Stimulated activated CD4-positive, alpha-beta T cell treated with anti-CD3 and anti-CD28 coated beads, Interleukin-2, amount 100 ng/mL, for 4 hours (primary cell): ENCODE measurements at places on chromosomes 4 and X.
A peak's percentile ranks its signal among the peaks of the same experiment; 100 is the strongest.

- DNase-seq = no peak
Measured at GRCh38 chr4:37623125-37623524, 63.1 kb downstream of the RELL1 start.

DNA sequence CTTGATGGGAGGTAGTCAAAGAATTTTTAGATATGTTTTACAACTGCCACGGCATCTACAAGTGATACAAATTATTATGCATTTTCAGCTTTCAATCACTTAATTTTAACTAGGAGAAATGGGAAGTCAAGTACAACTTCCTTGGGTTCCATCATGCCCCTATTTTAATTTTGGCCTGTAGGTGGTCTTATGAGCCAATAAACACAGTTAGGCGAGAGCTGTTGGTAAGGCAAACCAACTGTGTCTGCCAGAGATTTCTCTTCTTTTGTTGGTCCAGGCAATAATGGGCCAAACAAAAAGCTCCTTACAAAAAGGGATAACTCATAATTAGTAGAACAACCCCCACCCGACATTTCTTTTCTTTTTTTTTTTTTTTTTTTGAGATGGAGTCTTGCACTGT lies 63.3 kb upstream of the ARX start:
- DNase-seq = no peak

GRCh38 chrX:30283456-30284200 lies 25.6 kb downstream of the NR0B1 start:
- no peak for DNase-seq

DNA sequence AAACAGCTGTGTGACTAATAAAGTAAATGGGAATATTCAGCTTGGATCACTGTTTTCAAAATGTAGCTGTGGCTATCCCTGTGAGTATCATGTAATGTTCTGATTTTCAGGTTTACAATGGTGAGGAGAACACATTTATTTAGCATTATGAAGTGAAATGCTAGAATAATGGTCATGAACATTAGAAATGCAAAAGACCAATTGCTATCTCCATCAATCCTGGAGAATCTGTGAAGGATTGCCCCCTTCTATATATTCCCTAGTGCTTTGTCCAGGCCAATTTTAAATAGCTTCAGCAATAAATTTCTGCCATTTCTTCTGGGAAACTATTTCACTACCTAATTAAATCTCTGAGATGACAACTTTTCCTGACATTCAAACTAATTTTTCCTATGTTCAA lies 1399.1 kb downstream of the PCDH19 start:
- DNase-seq = no peak

DNA sequence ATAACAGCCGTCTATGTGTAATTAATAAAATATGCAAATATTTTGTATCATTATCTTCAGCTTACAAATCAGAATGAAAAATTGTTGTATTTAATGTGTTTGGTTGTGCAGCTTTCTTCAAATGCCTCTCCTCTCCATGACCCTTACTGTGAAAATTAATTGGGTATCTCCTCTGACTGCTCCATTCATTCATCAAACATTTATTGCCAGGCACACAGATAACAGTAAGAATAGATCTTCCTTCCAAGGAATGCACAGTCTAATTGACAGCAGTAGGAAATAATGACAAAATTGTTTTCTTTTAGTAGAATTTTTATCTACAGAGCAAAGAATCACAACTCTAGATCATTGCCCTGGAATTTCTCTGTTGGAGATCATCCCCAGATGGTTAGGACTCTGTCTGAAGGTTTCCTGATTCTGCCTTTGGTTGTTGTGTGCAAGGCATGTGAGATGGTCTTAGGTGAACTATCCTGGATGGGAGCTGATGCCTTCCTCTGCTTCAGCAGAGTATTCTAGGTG lies 395.0 kb upstream of the FAT1 start:
- DNase-seq = no peak

GRCh38 chr4:44738615-44739014 lies 12.3 kb upstream of the GNPDA2 start:
- DNase-seq = no peak

- DNase-seq = no peak
Measured at GRCh38 chrX:109357706-109358105, 124.2 kb downstream of the GUCY2F start.

DNA sequence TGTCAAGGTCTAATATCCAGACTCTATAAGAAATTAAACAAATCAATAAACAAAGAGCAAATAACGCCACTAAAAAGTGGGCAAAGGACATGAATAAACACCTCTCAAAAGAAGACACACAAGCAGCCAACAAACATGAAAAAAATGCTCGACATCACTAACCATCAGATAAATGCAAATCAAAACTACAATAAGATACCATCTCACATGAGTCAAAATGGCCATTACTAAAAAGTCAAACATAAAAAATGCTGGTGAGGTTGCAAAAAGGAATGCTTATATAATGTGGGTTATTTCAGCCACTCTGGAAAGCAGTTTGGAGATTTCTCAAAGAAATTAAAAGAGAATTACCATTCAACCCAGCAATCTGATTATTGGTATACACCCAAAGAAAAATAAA lies 481.1 kb downstream of the STPG2 start:
- DNase-seq = no peak

DNA sequence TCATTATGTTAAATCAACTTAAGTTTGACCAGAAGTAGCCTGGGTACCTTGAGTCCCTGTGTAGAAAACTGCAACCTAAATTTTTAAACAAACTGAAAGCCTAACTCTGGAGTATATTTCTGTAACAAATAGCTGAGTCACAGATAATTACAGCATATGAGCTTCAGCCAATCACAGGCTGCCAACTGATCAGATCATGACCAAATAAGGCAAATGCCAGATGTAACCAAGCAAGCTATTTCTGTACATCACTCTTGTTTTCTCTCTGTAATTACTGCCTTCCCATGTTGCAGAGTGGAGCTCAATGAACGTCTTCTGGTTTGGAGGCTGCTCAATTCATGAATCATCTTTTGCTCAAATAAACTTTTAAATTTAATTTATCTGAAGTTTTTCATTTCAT lies 980.9 kb upstream of the DIAPH2 start:
- DNase-seq = no peak

- DNase-seq = no peak
Measured at GRCh38 chr4:38151873-38152272, 191.7 kb downstream of the PTTG2 start.

DNA sequence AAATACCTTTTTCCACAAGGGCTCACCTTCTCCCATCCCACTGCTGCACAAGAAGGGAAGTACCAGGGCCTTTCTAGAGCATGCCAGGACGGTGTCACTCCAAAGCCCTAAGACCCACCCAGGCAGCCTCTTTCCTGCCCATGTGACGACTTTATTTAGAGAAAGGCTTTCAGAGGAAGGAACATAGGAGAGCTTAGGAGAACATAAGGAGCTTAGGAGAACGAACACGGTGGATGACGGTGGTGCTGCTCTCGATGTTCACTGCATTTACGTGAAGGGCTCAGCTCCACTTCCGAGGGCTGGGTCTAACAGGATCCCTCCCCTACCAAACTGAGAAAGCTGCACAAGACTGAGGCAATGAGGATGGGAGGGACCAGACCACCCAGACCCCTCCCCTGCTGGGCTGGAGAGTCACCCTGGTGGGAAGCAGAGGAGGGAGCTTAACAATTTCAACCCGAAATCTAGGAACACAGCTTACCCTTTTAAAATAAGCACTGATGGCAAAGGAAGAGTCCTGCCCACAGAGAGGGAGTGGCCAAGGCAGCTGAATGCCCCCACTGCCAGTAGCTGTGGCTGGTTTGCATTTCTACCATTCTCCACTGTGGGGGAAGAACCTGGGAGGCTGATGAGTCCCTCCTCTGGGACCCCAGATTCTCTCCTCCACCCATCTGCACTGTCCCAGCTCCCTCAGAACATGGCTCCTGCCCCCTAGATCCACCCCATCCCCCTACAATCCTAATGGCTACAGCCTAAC lies 29.8 kb downstream of the ZFYVE28 start:
- no peak for DNase-seq

- peak; percentile 2 for DNase-seq
Measured at GRCh38 chrX:41382714-41383645, 49.0 kb downstream of the DDX3X start.

GRCh38 chr4:106707776-106708463 lies 328.2 kb downstream of the DKK2 start:
- DNase-seq = no peak

DNA sequence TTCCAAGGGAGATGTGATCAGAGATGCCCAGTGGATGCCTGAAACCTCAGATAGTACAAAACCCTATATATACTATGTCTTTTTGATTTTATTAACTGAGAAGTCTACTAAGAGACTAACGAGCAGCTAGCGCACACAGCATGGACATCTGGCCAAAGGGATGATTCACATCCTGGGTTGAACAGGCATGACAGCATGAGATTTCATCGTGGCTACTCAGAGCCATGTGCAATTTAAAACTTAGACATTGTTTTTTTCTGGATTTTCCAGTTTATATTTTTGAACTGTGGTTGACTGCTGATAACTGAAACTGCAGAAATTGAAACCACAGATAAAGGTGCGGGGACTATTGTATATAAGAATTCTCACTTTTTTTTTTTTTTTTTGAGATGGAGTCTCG lies 2252.9 kb upstream of the AGA start:
- no peak for DNase-seq

DNA sequence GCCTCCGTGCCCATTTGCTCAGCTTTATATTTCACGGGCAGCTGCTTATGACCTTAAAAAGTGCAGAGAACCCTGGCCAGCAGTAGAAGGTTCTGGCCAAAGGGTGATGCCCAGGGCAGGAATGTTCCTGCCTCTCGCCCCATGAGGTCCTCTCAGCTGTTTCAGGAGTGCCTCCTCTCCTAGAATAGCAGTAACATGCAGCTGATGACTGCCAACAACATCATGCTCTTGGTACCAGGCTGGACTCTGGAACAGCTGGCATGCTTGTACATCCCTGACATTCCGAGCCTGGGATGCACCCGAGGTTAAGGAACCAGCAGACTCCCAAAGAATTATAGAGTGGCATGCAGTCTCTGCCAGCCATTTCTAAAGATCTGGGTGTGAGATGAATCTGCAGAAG lies 11.7 kb upstream of the TENM3 start:
- no peak for DNase-seq

- DNase-seq = no peak
Measured at GRCh38 chr4:114091546-114091945, 112.1 kb upstream of the ARSJ start.

- DNase-seq = no peak
Measured at GRCh38 chrX:23341452-23341851, 6.8 kb downstream of the PTCHD1 start.

GRCh38 chrX:19761554-19762295 lies 125.7 kb downstream of the SH3KBP1 start:
- DNase-seq = no peak

GRCh38 chr4:10998846-10999245 lies 314.3 kb upstream of the CLNK start:
- DNase-seq = no peak

GRCh38 chr4:37653601-37654000 lies 32.6 kb downstream of the RELL1 start:
- no peak for DNase-seq

GRCh38 chr4:139492429-139492828 lies 38.5 kb downstream of the RAB33B start:
- no peak for DNase-seq

DNA sequence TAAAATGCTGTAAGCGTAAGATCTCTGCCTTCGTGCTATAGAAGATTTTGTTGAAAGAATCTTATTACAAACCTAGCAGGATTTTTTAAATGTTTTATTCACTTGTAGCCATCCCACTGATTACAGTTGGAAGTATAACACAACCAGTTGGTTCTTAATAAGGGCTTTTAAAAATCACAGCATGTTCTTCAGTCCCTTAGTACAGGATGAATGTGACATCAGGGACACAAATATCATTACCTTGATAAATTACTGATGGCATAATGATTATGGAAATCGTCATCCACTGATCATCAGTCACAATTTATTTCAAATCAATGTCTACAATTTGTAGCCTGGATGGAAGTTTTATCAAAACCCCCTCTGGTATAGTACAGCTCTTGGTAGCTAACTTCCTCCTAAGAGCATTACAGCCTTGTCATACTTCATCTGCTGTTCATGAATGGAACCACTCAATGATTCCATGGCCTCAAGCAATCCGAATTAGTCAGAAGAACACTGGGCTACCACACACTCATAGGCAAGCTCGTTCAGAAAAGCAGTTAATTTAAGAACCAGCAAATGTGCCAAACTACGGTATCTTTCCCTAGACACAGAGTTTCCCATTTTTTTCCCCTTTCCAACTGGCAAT lies 389.2 kb upstream of the TENM3 start:
- DNase-seq = no peak

- peak; percentile 76 for DNase-seq
Measured at GRCh38 chr4:185142912-185143600, at the start of gene SLC25A4. Gene SLC25A4 (plus strand): TSS chr4:185143266. CDS start chr4:185143373, 107 bp downstream.

GRCh38 chrX:97867266-97867665 lies 983.6 kb downstream of the RPA4 start:
- no peak for DNase-seq

GRCh38 chrX:39196192-39197102 lies 395.2 kb downstream of the MID1IP1 start:
- DNase-seq = no peak

DNA sequence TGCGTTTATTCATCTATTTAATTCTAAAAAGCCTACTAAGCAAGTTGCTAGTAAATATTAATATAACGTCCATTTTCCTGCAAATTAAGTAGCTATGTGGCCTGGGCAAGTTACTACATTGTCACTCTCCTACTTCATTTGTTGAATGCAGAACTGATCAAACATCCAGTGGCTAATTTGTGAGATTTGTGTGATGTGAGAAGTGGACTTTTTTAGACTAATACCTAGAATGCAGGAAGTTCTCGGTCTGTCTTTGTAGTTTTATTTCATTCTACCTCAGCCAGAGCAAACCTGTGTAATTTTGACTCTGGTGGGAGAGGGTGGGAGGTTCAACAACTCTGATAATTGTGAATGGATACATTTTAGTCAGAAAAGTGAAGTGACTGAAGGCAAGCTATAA lies 840 bp downstream of the GUF1 start:
- DNase-seq = no peak

GRCh38 chr4:184215709-184216328 lies 1.9 kb downstream of the ENPP6 start:
- DNase-seq = no peak

DNA sequence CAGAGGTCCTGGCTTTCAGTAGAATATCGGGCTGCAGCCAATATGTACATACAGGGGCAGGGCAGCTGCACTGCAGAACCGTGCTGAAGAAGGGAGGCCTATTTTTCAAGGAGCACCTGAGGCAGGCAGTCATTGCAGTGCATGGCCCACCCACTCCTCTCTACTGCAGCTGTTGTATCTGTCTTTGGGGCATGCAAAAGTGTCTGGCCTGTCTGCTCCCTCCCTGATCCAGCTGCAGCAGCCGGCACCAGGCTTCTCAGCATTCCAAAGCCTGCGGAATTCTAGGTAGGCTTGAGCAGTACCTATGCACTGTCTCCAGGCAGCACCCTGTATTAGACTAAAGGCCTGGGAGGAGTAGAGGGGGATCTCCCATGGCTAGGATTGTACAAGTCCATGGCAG lies 415.2 kb upstream of the MAGEB16 start:
- DNase-seq = no peak

DNA sequence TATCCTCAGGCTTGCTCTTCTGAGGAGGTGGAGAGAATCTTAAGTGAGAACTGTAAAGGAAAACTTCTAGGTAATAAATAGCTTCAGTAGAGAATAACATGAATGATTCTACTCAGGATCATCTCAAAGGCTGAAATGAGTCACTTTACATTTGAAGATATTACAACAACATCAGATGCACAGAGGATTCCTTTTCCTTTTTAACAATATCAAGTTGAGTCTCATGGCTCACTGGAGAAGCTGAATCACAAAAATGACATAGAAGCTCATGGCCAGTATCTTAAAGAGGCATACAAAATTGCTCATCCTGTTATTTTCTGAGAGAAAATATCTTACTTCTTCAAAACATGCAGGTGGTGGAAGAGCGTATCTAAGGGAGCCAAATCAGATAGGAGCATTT lies 72.5 kb upstream of the EMCN start:
- no peak for DNase-seq
